ENCODE measurements at places on chromosomes 4 and X. TPM values are rescaled to one million over a fixed set of nuclear protein-coding genes. Genes with fewer than 3 reads are reported as not detected.

OFD1 gene
- 14.2 TPM for total RNA-seq

PTCHD1 gene
- total RNA-seq = not detected

PFKFB1 gene
- 0.07 TPM for total RNA-seq

SPIN2A gene
- 0.14 TPM for total RNA-seq

UGDH gene
- total RNA-seq = 124 TPM

SPANXA1 gene
- not detected for total RNA-seq

MAGED4B gene
- total RNA-seq = 1.2 TPM

HSD17B13 gene
- 0.13 TPM for total RNA-seq

ANOS1 gene
- 2.3 TPM for total RNA-seq

NKX6-1 gene
- not detected for total RNA-seq

ZCCHC18 gene
- 1.7 TPM for total RNA-seq

FHL1 gene
- total RNA-seq = 43.4 TPM

FANCB gene
- total RNA-seq = 15.9 TPM

WDR45 gene
- 25.7 TPM for total RNA-seq

SORBS2 gene
- 43.1 TPM for total RNA-seq

GAGE12F gene
- total RNA-seq = not detected

MAGEB10 gene
- total RNA-seq = not detected

MAGEC1 gene
- total RNA-seq = not detected

PLXNA3 gene
- 8.4 TPM for total RNA-seq

NIPAL1 gene
- 0.80 TPM for total RNA-seq

ZNF674 gene
- 4.0 TPM for total RNA-seq

MXRA5 gene
- total RNA-seq = under 0.01 TPM

ZCCHC12 gene
- total RNA-seq = not detected

MTTP gene
- total RNA-seq = not detected

AVPR2 gene
- total RNA-seq = not detected

SLC39A8 gene
- 10.6 TPM for total RNA-seq

CD38 gene
- total RNA-seq = under 0.01 TPM

All from thoracic aorta endothelial cell (primary cell).